Motor neuron (in vitro differentiated cells): ENCODE measurements at places on chromosomes 1 and 21. TPM values are rescaled to one million over a fixed set of nuclear protein-coding genes. Genes with fewer than 3 reads are reported as not detected.

ADCY10 gene
- 1.3 and 1.8 TPM in 2 replicates for total RNA-seq

NBPF20 gene
- 3.5 and 4.4 TPM in 2 replicates for total RNA-seq

CRABP2 gene
- 116 and 125 TPM in 2 replicates for total RNA-seq

LCE1E gene
- not detected in 2 replicates for total RNA-seq

RHBG gene
- total RNA-seq = 0.38 and 0.50 TPM in 2 replicates

LRRC41 gene
- total RNA-seq = 65.4 and 68.0 TPM in 2 replicates

ZNF678 gene
- 26.3 and 29.3 TPM in 2 replicates for total RNA-seq

PDZK1 gene
- total RNA-seq = 0.92 and 0.94 TPM in 2 replicates

PRRC2C gene
- total RNA-seq = 141 and 146 TPM in 2 replicates

PLA2G2C gene
- total RNA-seq = 0.05 and 0.19 TPM in 2 replicates

PLXNA2 gene
- total RNA-seq = 36.1 and 42.6 TPM in 2 replicates

TIAM1 gene
- total RNA-seq = 11.9 and 20.7 TPM in 2 replicates

ATAD3C gene
- 1.1 and 1.5 TPM in 2 replicates for total RNA-seq

LENEP gene
- total RNA-seq = 2.3 and 2.4 TPM in 2 replicates

THEMIS2 gene
- 1.4 and 1.5 TPM in 2 replicates for total RNA-seq

PRAMEF14 gene
- not detected in 2 replicates for total RNA-seq

ITPKB gene
- total RNA-seq = 4.3 and 4.7 TPM in 2 replicates

LAPTM5 gene
- total RNA-seq = 0.87 and 1.3 TPM in 2 replicates

GPA33 gene
- total RNA-seq = 1.0 and 1.2 TPM in 2 replicates

FOXD2 gene
- 0.08 and 0.14 TPM in 2 replicates for total RNA-seq

DCST2 gene
- 1.5 and 2.3 TPM in 2 replicates for total RNA-seq

CHIA gene
- total RNA-seq = 0.05 and 0.21 TPM in 2 replicates

TPTE gene
- total RNA-seq = not detected in 2 replicates

WDR26 gene
- 50.5 and 73.5 TPM in 2 replicates for total RNA-seq

DAB1 gene
- 32.0 and 38.4 TPM in 2 replicates for total RNA-seq

ARHGAP30 gene
- 2.0 and 2.2 TPM in 2 replicates for total RNA-seq

LRRC8B gene
- total RNA-seq = 4.0 and 4.2 TPM in 2 replicates
